Upper lobe of right lung (tissue), 1 donor: ENCODE measurements at places on chromosomes 1 and 21. TPM values are rescaled to one million over a fixed set of nuclear protein-coding genes. Genes with fewer than 3 reads are reported as not detected.

- no peak for DNase-seq
Observed at GRCh38 chr1:88472714-88473113, 211.4 kb upstream of the PKN2 start.

DNA sequence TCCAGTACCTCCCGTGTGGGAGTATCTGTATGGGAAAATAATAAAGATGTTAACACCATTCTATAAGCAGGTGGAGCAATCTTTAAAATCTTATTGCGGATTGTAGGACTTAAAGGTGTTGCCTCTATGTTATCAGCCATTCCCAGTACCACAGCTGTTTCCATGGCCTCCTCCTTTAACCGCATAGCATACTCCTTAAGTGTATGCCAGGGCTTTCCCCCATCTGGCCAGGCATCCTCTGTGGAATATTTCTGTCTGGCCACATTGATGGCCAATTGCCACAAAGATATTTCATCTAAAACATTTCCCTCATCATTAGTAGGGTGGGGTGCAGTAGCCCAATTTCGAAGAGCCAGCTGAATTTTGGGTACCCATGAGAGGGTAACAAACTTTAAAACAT, 7.3 kb upstream of the STUM start:
- DNase-seq, result no peak

- DNase-seq, result no peak
Observed at GRCh38 chr1:95512925-95513324, 278.9 kb downstream of the RWDD3 start.

GRCh38 chr1:33268927-33269610, 12.8 kb downstream of the ZNF362 start:
- DNase-seq, result no peak

DNA sequence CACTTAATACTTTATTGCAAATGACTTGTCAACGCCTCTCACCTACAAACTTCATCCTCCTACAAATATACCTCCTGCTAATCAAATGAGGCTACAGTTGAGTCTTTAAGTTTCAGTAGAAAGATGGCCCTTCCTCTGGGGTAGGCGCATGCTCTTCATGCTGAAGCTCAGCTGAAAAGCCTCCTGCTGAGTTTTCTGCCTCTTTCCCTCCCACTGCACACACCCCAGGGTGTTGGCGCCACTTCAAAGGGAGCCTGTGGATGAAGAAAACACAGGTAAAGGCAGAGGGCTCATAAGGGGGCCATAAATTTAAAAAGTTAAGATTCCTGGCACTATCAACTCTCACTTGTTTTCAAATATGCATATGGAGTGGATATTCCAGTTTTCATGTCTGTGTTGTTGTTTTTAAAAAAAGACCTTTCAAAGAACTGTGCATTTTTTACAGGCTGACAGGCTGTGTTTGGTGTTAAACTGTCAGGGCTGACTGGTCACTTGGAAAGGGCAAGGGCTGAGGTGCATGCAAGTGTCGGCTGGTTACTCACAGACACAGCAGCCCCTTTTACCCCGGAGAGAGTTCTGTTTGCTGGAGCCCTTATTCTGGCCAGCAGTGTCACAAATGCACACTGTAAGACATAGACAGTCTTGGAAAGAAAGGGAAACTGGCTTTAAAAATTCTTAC, 42.9 kb upstream of the LGALS8 start:
- DNase-seq, result no peak

DNA sequence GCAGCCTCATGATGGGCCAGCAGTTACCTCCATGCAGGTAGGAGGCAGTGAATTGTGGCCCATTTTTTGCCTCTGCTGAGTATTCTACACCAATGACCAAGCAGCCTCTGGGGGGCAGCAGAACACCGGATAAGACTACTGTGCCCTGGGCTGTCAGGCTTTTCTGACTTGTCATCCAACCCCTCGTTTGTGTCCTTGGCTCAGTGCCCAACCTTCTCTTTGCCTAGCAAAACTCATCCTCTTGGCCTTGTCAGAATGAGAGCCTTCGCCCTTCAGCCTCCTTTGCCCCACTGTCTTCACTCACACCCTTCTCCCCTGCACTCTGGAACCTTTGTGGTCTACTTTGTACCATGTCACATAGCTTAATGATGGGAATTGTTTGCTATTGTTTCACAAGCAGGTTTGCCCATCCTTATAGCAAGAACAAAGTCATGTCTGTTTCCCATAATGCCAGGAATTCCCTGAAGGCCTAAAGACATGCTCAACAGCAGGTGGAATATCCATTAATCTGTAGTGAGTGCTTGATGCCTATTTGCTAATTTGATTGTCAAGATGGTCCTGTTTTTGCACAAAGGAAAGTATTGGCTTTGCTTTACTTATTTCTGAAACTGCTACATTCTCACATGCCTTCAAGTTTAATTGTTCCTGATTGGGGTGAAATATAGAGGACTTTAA, 255.9 kb downstream of the HHAT start:
- peak; percentile 76 for DNase-seq

GRCh38 chr1:167668108-167668507, 38.1 kb downstream of the RCSD1 start:
- DNase-seq, result no peak

- DNase-seq, result no peak
Observed at GRCh38 chr21:16537501-16537900, 807.7 kb downstream of the USP25 start.

- no peak for DNase-seq
Observed at GRCh38 chr1:166133276-166133841, 33.4 kb downstream of the FAM78B start.

DNA sequence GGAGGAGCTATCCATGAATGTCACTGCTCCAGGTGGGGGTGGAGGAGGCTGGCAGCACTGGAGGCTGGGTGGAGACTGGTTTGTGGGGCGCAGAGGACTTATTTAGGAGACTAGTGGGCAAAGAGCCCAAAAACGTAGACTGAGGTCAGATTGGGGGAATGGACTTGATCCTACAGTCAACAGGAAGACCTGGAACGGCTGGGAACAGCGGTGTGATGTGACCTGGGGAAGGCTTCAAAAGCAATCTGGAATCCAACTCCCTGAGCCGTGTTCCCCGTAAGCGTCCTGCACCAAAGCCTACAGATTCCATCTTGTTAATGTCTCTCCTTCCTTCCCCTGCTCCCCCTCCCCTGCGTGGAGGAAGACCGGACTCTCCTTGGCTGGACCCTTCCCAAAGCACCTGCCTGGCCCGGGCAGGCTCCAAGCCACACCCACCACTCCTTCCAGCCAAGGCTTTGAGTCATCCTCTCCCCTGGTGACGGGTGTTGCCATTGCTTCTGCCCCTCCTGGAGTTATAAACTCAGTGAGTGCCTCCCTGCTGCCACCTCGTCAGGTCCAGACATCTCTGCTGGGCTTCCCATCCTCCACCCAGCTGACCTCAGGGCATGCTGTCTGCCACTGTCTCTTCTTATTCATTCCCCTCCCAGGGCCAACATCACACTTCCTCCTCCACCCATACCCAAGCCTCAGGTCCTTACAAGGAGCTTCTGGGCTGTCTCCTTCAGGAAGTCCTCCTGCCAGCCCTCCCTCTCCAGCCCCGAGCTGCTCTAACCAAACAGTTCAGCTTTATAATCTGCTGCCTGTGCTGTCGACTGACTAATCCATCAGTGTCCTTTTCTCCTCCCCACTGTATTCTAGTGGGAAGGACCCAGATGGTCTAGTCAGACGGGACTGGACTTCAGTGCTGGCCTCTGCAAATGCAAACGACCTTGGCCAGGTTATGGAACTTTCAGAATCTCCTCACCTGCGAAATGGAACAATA, 1.6 kb upstream of the CLSTN1 start:
- peak; percentile 75 for DNase-seq

DNA sequence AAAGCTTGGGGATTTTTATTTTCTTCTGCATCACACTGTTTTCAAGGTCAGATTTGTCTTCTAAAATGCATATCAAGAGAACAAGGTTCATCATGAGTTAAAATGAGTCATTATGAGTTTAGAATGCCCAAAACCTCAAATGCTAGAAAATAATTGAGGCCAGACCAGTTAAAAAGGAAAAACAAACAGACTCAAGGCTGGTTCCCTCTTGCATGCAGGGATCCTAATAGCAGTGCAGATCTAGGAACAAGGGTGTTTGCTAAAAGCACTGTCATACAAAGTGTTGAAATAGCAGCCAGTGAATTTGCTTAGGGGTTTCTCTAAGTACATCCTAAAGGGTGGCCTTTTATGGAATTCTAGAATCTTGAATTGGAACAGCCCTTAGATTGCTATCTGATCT, 15.3 kb downstream of the BEND5 start:
- DNase-seq, result no peak

DNA sequence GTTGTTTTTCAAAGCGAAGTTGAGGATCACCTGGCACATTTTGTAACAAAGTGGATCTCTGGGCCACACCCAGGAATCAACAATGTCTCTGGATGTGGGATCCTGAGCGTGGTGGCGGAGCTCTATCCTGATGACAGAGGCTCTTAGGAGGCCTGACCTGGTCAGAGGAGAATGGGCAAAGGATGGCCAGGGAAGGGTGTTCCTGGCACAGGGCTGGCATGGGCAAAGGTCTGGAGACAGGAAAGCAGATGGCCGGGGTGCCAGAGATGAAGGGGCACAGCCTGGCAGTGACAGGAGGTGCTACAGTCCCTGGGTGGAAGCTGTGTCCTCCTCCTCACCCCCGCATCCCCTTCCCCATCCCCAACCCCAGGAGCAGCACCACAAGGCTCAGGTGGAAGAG, 20.0 kb upstream of the MFN2 start:
- no peak for DNase-seq

GRCh38 chr1:84298328-84298683, 3.2 kb upstream of the SAMD13 start:
- DNase-seq, result peak; percentile 80

DNA sequence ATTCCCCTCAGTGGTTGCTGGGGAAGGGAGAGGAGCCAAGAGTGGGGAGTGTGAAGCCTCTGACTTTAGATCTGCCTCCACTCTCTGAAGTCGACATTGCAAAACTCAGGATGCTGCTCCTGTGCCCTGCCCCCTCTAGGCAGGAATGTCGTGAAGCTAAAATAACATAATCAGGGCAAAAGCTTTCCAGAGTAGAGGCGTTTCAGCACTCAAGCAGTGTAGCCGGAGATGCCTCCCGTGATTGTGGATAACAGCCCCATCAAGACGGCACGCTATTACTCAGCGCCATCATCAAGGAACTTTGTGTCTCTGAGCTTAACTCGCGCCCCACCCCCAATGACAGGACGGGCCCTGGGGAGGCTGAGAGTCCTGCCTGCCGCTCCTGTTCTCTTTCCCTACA, 60.0 kb downstream of the FBXO2 start:
- DNase-seq, result no peak

- no peak for DNase-seq
Observed at GRCh38 chr1:43843684-43844083, 89.9 kb upstream of the ARTN start.

GRCh38 chr21:14541841-14542490, 4.1 kb downstream of the SAMSN1 start:
- DNase-seq, result no peak

DNA sequence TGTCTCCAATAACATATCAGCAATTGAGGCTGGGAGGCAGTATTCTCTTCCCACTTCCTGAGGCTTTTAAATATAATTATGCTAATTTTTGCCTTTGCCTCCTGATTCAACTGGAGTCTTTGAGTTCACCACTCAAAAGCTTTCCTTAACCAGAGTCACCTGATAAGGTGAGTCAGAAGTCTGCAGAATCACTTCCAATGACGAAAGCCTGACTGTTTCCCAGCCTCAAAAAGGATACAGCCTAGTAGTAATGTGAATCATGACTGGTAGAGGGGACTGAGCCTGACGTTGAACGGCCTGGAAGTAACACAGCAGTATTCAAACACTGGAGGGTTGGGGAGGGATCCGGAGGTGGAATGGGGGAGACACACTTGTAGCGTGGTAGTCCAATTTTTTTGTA, 10.4 kb upstream of the MRPL9 start:
- no peak for DNase-seq

DNA sequence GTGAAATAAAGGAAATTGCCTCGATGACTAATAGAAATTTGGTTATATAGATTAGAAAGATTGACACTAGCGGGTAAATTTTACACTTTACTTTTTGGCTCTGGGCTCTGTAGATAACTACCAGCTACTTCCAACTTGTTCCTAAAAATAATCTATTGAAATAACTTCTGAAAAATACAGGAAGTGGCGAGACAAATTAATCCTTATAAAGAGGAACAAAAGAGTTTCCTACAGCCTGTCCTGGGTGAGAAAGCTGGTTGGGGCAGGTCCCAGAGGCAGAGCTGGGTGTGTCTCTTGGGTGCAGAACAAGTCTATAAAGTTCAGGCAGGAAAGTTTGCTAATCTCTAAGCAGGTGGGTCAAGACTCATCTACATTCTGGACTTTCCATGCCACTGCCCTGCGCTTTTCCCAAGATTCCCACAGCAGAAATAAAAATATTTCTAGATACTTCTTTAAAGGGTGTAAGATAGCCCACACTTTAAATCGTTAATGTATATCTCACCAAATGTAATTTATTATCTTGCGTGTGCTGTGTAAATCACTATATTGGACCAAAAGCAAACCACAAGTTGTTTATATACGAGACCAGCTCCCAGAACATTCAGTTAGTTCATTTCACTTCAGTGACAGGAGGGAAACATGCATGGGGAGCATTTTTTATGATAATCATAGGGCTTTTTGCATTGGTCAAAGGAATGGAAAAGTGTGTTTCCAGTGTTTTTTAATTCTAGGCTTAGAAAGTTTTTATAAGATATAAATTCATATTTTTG, 70.1 kb upstream of the NRIP1 start:
- DNase-seq, result no peak

DNA sequence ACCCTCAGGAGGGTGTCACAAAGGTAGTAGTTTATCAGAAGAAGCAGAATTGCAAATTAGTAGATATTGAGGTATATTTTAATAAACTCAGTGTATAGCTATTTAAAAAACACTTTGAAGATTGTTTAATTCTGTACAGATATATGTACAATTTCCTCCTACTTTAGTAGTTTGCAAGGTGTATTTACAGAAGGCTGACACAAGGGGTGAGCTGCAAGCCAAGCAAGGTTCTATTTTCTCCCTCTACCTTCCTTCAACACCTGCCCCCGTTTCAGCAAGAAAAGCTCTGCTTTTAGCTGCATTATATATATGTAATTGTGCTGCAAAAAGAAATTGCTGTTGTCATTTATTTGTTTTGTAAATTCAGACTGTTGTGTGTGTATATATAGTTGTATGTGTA, 674.2 kb upstream of the PKN2 start:
- no peak for DNase-seq

DNA sequence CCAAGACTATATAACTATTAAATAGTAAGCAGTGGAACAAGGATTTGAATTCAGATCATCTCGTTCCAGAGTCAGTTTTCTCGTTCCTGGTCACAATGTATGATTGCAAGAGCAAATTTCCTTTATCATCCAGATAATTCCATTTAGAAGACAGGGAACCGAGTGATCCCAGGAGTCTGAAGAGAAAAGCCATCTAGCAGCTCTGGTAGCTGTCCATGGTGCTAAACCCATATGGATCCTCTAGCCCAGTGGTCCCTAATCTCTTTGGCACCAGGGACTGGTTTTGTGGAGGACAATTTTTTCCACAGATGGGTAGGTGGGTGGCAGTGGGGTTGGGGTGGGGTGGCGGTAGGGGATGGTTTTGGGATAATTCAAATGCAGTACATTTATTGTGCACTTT, 229.4 kb downstream of the PTPRU start:
- DNase-seq, result no peak

MYCL gene
- total RNA-seq, result 3.6 TPM

ISG20L2 gene
- total RNA-seq, result 28.3 TPM

CLIC4 gene
- 200 TPM for total RNA-seq

CGN gene
- 62.5 TPM for total RNA-seq

DSCAM gene
- not detected for total RNA-seq

PTPN7 gene
- 7.3 TPM for total RNA-seq

CSRP1 gene
- total RNA-seq, result 280 TPM

MR1 gene
- total RNA-seq, result 45.0 TPM

FCN3 gene
- total RNA-seq, result 826 TPM

KRTAP13-2 gene
- total RNA-seq, result not detected

FCGR2B gene
- 30.7 TPM for total RNA-seq

GSTM1 gene
- total RNA-seq, result not detected
